ENCODE measurements at places on chromosomes 4 and X.

DNA sequence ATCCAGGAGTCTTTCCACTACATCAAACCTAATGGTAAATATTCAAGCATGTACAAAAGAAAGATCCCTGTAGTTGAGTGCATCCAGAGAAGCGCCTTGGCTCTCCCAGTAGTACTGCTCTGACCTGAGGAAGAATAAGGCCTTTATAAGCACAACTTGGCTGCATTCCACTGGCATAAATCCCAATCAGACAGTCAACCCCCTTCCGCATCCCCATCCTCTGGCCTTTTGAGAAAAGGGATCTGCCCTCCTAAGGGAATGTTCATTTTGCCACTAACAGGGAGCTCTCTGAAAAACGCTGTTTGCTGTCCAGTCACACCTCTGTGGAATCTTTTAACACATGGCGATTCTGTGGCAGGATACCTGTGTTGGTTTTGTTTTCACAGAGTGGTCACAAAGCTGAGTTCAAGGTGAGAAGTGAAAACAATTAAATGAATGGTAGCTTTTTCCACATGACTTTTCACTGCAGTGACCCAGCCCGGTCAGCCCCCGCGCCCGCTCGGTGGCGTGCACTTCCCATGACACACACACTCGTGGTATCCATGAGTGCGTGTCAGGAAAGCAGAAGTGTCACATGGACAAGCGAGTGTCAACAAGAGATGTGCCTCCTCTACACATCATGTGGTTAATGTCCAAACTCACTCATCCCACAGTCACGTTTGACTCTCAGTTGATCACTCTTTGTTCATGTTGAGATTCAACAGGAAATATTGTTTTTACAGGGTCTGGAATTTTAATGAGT is 112.2 kb upstream of the ENPP6 start:
- DNase-seq = no peak

GRCh38 chr4:94516067-94516466 is 64.3 kb downstream of the PDLIM5 start:
- DNase-seq = peak; percentile 96

DNA sequence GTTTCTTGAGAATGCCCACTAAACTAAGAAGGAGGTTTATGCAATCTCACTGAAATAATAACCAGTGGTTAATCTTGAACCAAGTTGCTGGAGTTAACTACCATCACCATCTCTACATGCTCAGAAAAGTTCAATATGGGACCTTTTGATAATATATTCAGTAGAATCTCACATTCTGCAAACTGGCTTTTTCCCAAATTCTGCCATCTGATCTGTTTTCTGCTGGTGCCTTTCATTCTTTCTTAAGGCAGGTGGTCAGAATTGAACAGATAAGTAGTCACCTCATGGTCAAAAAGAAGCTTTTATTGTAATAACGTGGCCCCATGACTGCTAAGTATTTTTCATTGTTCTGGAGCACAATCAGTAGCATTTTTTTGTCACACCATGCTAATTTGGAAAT is 229.0 kb upstream of the GK2 start:
- DNase-seq = no peak

GRCh38 chr4:168637872-168638756 is 141.3 kb downstream of the PALLD start:
- DNase-seq = no peak

DNA sequence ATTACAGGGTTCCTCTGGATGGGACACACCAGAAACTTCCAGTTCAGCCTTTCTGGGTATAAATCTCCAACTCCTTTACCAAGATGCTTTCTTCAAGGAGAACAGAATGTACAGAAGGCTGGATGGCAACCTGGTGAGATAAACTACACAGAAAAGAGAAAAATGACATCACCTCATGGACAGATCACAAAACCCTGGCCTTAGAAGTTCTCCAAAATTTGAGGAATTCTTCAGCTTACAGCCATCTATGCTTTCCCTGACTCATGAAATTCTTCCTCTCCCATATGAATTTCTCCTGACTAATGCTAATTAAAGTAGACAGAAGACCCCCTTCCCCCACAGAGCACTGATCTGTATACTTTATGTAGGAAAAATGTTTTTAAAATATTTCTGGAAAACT is 345.4 kb downstream of the STIM2 start:
- no peak for DNase-seq

- DNase-seq = no peak
Measured at GRCh38 chr4:143026459-143027170, 158.1 kb upstream of the USP38 start.
